ENCODE measurements at places on chromosomes 3 and 15. TPM values are rescaled to one million over a fixed set of nuclear protein-coding genes. Genes with fewer than 3 reads are reported as not detected.

DNA sequence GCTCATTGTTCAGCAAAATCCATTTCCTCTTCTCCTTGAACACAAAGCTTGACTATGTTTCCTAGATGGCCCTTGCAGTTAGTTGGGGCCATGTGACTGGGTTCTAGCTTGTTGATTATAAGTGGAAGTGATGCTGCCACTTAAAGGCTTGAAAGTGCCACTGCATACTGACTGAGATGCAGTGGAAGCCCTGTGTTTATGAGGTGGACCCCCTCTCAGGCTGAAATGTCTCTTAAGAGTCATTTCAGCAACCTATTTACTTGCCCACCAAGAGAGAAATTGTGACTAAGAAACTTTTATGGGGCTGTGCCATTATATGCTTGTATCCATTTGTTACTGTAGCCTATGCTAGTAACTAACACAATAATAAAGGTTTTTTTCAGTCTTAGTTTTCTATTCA is 8.4 kb upstream of the ANP32A start:
- no peak for DNase-seq

ITIH1 gene
- total RNA-seq: not detected

GRCh38 chr15:67023517-67024313 is 41.7 kb upstream of the SMAD3 start:
- DNase-seq: no peak

DNA sequence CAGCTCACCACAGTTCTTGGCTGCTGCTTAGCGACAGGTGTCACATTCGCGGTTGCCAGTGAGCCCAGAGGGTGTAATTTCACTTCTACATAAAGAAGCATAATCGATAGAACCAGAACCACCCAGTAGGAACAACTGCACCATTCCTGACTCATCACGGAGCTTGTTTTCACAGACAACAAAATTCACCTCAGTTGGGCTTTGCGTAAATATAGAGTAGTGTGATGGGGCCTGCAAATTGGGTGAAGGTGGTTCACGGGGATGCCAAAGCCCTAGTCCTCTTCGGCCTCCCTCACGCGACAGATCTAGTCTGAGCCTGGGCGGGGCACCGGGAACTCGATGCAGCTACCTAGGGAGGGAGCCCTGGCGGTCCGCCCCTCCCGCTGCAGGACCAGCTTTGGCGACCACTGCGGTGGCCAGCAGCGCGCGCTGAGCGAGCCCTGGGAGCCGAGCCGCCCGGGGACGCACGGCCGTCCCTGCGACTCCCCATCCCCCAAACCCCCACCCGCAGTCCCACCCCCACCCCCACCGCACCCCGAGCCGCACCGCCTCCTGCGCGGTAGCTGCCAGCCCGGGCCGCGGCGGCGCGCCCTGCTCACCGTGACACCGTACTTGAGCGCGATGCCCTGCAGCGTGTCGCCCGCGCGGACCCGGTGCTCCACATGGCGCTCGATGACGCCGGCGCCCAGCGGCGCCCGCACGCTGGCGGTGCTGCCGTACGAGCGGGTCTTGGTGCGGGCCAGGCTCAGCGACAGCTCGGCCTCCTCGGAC is 519 bp downstream of the LYSMD2 start:
- DNase-seq: peak; percentile 83

GRCh38 chr15:40121911-40122638 is 13.4 kb upstream of the BMF start:
- no peak for DNase-seq

DNA sequence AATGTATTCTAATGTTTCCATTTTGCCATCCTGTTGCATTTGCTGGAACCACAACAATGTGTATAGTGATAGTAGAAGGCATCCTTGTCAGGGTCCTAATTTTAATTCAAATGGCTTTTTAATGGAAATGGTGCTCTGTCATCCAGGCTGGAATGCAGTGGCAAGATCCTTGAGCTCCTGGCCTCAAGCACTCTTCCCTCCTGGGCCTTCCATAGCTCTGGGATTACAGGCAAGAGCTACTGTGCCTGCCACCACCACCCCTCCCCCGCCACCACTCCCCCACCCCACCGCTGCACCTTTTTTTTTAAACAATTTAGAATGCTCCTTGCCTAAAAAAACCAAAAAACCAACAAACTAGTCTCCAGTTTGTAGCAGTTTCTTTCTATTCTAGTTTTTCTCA is 15.2 kb upstream of the IQCF6 start:
- no peak for DNase-seq

GOLGA8F gene
- total RNA-seq: not detected

- DNase-seq: peak; percentile 75
Measured at GRCh38 chr15:26773067-26773877, 406 bp upstream of the GABRB3 start.

- DNase-seq: no peak
Measured at GRCh38 chr15:67331676-67332075, 77.1 kb downstream of the IQCH start.

DNA sequence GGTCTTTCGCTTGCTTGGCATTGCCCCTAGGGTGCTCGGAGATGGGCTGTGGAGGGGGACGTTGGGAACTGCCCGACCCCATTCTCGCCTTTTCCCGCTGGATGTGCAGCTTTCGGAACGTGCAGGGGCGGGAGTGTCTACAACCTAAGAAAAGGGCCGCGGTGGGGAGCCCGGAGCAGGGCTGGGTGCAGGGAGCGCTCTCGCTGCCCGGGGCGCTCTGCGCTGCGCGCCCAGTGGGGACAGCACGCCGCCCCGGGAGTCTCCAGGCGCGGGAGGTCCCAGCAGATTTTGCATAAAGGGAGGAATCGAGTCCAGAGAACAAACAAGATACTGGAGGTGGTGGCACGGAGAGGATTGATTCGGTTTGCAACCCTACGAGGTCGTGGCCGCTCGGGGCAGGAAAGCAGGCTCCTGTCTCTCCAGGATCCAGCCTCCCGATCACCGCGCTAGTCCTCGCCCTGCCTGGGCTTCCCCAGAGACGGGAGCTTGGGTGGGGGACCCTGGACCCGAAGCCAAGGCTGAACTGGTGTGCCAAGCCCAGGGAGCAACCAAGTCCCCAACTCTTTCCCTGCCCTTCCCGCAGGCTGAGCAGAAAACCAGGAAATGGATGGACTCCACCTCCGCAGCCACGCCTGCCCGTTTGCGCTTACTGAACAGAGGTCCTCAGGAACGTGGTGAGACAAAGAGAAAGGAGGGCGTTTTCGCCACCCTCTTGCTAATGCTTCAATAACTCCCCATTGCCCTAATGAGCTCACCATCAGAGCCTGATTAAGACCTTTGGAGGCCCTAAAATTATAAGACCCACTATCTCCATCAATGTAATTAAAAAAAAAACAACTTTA is 59.7 kb downstream of the NOX5 start:
- peak; percentile 80 for DNase-seq

- DNase-seq: no peak
Measured at GRCh38 chr3:167203062-167203461, 177.0 kb downstream of the ZBBX start.

DNA sequence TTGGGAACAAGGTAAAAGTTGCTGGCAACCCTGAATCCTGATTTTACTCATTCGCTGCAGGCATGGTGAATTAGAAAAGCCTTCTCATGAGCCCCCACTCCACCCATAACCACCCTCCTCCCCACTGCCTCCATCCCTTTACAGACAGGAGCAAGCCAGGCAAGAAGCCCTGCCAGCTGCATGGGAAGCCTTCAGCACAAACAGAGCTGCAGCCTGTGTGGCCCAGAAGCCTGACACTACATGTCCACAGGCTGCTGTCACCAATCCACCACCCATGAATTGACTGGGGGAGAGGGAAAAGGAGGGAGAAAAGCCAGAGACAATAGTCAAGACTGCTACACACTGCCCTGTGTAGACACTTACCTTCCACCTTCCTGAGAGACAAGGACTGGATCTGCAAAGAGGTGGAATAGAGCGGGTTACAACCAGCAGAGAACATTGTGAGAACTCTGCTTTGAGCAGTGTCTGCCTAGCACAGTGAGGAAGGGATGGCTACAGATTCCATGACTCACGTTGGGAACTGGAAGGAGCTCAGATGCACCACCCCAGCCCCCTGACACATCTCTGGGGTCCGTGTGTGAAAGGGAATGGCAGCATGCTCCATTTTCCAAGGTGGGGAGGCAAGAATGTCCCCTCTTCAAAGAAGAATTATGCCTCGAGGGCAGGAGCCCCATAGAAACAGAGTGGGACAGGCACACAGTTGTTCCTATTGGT is 33.9 kb downstream of the DZIP1L start:
- no peak for DNase-seq

DNA sequence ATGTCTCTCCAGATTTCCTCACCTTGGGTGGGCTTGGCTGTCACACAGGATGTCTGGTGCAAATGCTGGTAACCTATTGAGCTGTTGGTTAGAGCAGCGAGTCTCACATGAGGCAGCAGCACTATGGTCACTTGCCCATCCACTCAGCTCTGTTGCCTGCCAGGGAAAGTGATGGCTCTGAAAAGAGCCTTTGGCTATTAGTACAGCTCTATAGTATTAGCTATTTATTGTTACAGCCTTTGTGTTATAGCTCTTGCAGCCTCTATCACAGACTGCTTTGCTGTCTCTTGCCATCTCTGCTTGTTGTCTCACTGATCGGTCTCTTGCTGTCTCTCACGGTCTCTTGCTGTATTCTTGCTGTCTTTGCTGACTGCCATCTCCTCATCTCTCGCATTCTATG is 114.3 kb downstream of the MFSD1 start:
- no peak for DNase-seq

DNA sequence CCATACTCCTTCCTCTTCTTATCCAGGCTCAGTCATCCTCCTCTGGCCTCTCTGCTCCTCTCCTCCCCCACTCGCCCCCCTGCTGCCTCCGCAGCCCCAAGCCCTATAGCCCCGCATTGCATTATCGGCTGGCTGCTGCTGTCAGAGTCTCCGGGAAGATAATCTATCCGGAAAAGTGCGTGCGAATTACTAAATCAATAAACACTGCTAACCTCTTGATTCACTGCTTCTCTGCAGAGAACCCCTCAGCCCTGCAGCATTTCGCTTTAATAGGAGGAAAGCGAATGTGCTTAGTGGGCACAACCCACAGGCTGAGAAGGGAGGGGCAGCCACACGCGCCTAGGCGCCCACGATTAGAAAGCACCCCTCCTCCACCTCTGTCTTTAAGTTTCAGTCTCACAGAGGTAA is 167.6 kb downstream of the ABHD5 start:
- no peak for DNase-seq

SMCO1 gene
- not detected for total RNA-seq

FEZF2 gene
- not detected for total RNA-seq

FAM107A gene
- 91.5 TPM for total RNA-seq

CD200R1 gene
- total RNA-seq: 1.9 TPM

- DNase-seq: no peak
Measured at GRCh38 chr15:34708422-34708821, 46.4 kb downstream of the GJD2 start.

DNA sequence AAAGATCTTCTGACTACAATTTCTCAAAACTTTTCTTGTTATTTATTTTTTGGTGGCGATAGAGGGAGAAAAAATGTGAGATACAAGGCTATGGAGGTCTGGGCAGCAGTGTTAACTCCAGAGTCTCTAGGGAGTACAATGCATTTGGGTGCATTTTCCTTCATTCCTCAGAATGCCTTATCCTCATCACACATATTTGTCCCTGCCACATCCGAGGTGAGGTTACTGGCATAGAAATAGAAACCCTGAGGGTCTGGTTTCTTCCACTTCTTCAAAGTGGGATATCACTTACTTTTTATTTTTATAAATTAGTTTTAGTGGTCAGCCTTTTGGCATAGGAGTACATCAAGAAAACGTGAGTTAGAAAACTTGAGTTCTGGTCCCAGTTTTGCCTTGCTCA is 150.4 kb downstream of the TIGIT start:
- DNase-seq: no peak

GRCh38 chr15:52023169-52023922 is 4.3 kb downstream of the MAPK6 start:
- no peak for DNase-seq

- no peak for DNase-seq
Measured at GRCh38 chr15:67174864-67175573, 79.4 kb downstream of the AAGAB start.

DNA sequence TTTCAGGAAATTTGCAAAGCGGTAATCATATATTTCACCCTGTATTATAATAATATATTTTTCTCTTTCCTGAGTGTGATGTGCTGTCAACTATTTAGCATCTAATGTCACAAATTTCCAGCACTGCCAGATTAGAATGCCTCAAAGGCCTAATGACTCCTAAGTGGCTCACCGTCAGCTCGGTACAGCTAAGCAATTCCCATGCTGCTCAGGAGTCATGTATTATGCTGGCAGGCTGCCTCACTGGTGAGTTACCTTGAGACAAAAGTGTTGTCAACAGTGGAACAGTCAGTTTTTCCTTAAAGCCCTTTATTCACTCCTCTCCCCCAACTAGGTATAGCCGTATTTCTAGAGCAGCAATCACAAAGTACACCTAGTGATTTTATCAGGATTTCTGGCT is 83.6 kb downstream of the NSUN3 start:
- DNase-seq: no peak

GRCh38 chr3:155065537-155065936 is 14.6 kb upstream of the MME start:
- no peak for DNase-seq

TEX55 gene
- total RNA-seq: not detected
